Kidney epithelial cell (primary cell): ENCODE measurements at places on chromosomes 16 and 17.

DNA sequence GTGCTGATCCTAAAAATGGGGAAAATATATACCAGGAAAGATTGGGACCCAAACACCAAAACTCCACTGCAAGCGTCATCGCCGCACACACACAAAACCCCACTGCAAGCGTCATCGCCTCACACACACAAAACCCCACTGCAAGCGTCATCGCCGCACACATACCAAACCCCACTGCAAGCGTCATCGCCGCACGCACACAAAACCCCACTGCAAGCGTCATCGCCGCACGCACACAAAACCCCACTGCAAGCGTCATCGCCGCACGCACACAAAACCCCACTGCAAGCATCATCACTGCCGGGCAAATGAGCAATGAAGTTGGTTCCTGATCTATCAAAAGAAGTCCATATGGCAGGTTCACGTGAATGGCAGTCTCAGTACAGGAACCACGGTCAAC, 144.4 kb downstream of the SLC39A11 start:
- no peak for DNase-seq

GRCh38 chr17:14986127-14986526, 279.0 kb downstream of the PMP22 start:
- DNase-seq = no peak

DNA sequence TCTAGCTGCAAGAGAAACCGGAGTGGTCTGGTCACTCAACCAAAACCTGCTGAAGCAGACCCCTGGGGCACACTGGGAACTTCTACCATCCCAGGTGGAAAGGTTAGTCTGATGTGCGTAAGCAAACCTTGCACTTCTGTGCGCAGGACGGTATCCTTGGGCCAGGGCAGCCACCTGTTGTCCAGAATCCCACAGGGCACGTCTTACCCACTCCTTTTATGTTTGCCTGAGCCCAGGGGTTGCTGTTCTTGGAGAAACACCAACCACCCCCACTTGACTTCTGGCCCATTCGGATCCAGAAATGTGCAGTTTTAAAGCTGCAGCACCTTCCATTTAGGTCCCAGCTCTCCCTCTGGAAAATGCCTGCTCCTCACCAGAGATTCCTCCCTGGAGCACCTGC, 18.7 kb downstream of the TBC1D24 start:
- DNase-seq = no peak

DNA sequence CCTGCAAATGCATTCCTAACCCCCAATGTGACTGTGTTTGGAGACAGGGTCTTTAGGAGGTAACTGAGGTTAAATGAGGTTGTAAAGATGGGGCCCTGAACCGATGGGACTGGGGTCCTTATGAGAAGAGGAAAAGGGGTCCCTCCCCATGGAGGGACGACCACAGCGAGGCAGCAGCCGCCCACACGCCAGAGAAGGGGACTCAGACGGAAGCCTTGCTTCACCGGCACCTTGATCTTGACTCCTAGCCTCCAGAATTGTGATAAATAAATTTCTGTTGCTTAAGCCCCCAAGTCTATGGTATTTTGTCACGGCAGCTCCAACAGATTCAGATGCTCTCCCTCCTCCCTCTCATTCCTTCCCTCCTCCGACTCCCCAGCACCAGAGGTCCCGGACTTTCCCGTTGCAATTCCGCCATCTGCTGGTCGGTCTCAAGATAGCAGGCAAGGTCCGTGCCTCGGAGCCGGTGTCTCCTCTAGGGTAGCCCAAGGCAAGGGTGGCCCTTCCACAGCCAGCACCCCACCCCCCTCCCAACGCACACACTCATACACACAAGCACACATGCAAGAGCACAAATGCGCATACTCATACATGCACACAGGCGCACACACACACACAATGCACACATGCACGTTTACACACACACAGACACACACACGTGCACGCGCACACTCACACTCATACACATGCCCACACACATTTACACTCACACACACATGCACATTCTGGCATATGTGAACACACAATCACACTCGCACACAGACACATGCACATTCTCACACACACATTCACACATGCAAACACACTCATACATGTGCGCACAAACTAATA, 23.1 kb upstream of the C16orf78 start:
- no peak for DNase-seq

- DNase-seq = peak; percentile 74
These were observed 14.2 kb downstream of the RAB40B start for GRCh38 chr17:82684228-82684841.

DNA sequence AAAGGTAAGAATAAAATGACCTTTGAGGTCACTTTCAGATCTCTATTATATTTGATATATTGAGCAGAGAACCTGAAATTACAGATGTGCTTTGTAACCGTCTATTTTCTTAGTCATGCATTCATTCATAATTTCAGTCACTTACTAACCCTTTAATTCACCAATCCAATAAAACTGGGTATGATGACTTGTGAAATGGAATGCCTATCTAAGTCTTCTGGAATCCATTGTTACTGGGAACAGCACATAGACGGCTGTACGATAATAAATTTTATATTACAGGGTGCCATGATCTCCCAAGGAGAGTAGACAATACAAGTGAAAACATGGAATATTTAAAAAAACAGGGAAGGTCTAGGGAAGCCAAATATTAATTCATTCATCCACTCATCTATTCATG, 22.9 kb downstream of the CDH11 start:
- DNase-seq = no peak

DNA sequence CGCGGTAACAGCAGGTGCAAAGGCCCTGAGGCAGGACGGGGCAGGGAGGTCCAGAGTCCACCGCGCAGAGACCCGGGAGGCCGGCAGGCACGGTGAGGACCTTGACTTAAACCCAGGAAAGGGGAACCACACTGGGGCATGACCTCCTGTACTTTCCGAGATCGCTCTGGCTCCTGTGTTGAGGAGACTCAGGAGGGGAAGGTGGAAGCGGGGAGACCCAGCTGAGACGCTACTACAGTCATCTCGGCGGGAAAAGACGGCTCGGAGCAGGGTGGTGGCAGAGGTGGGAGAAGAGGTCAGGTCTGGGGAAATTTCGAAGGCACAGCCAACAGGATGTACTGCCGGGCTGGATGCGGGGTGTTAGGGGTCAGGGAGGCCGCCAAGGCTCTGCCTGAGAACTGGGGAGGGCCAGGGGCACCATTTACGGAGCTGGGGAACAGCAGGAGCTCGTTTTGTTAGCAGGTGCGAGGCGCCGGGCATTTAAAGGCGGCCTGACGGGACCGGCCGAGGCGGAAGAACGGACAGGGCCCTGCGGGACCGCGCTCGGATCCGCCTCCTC, 22.3 kb downstream of the NPTX1 start:
- DNase-seq = no peak

GRCh38 chr16:75535211-75535843, 581 bp downstream of the CHST5 start:
- no peak for DNase-seq

DNA sequence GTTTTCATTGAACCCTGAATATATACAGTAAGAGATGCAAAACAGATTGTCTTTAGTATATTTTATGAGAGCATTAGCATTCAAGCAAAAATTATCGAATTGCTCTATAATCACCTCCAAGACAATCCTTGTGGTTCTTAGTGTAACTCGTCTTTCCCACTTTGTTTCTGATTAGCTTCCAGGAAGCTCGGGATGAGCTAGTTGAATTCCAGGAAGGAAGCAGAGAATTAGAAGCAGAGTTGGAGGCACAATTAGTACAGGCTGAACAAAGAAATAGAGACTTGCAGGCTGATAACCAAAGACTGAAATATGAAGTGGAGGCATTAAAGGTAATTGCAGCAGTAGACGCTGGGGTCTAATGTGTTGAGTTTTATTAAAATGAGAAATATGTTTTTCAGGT, 9.9 kb downstream of the NDEL1 start:
- no peak for DNase-seq

- DNase-seq = peak; percentile 97
These were observed 31.9 kb downstream of the NMT1 start for GRCh38 chr17:45092911-45093430.

GRCh38 chr17:78497115-78497540, 80.1 kb downstream of the DNAH17 start:
- DNase-seq = peak; percentile 35

DNA sequence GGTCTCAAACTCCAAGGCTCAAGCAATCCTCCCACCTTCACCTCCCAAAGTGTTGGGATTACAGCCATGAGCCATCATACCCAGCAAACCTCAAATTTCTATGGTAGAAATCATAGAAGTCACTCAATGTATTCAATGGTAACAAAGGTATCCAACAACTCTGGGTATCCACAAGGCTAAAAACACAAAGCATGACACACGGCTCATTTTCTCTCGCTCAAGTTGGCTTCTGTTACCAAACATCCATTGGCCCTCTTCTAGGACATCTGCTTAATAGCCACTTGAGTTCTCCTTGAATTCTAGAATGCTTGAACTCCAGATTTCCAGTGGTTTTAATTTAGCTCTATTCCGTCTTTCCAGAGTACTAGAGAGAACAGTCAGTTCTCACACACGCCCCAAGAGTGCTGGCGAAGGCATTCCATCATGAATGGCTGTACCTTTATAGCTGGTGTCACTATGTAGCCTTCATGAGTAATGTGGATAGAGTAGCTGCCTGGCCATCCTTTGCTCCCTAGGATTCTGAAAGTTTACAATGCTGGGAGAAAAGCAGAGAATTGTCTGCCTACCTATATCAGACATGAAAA, 42.6 kb downstream of the SPAG9 start:
- no peak for DNase-seq

DNA sequence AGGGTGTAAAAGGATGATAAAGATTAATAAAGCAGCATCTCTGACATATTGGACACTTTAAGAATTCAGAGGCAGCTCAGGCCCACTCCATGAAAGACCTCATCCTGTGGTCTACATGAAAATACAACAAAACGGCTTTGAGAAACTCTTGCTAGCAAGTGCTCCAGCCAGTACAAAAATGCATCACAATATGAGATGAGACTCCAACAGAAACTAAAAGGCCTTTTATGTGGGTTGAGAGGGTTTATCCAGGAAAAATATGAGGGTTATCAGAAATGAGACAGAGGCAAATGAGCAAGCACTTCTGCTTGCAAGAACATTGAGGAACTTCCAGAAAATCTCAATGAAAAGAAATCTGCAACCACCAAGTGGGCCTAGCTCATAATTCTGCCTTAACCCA, 65.7 kb downstream of the LITAF start:
- DNase-seq = no peak

- DNase-seq = no peak
These were observed 4.7 kb downstream of the IGSF6 start for GRCh38 chr16:21647562-21648164.

DNA sequence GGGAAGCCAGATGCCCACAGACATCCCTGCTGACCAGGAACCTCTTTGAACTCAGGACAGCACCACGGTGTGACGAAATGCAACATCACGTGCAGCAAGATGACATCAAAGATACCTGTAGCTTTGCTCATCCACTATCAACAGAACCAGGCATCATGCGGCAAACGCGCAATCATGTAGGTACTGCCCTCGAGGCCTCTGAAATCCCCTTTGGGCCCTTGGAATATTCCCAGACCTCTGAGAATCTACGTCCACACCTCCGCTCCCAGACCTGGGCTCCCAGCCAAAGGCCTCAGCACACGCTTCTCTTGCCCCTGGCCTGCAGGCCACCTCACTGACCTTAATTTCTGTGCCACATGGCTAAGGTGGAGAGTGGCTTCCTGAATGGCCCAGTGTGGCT, 7.3 kb downstream of the CX3CL1 start:
- no peak for DNase-seq

GRCh38 chr16:89359264-89360147, 130.9 kb downstream of the ANKRD11 start:
- no peak for DNase-seq

DNA sequence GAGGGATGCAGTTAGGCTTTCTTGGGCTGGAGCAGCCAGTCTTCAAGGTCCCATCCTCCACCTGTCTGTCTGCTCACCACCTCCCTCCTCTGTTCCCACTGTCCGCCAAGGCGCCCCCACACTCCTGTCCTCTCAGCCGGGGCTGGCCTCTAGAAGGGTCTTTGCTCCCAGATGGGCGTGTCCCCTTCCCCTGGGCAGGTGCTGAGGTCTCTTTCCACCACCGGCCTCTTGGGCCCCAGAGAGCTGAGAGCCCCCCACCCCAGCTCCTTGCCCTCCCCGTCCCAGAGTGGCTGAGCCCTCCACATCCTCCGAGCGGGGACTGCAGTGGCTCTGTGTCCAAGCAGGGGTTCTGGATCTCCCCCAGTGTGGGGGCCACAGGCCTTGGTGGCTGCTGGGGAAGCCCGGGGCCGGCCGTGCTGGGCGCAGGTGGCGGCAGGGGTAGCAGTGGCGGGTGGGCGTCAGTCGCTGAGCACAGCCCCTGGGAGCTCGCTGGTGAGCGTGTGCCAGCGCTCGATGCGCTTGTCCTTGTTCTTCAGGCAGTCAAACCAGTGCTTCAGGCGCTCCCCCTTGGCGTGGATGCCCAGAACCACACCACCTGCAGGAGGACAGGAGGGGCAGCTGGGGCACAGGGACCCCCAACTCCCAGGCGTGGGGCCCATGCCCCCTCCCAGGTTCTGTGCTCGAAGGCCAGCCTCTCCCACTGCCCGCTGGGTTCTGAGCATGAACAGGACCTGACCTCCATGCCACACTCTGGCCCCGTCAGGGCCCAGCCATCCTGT, 9.8 kb downstream of the SCGB1C2 start:
- DNase-seq = no peak

DNA sequence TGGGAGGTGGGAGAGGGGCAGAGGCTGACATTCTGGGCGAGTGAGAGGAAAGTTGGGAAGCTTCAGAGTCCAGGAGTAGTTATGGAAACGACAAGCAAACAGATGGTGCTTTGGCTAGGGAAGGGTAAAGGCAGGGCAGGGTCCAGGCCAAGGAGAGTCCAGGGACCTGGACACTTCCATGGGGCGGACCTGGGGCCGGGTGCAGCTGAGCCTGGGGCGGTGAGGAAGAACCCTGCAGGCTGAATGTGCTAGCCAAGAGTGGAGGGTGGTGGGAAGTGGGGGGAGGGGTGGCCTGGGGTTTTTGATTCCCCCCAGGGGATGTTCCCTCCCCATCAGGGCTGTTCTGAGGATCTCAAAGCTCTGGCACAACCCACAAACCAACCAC, 2.6 kb downstream of the PPP1R9B start:
- no peak for DNase-seq

DNA sequence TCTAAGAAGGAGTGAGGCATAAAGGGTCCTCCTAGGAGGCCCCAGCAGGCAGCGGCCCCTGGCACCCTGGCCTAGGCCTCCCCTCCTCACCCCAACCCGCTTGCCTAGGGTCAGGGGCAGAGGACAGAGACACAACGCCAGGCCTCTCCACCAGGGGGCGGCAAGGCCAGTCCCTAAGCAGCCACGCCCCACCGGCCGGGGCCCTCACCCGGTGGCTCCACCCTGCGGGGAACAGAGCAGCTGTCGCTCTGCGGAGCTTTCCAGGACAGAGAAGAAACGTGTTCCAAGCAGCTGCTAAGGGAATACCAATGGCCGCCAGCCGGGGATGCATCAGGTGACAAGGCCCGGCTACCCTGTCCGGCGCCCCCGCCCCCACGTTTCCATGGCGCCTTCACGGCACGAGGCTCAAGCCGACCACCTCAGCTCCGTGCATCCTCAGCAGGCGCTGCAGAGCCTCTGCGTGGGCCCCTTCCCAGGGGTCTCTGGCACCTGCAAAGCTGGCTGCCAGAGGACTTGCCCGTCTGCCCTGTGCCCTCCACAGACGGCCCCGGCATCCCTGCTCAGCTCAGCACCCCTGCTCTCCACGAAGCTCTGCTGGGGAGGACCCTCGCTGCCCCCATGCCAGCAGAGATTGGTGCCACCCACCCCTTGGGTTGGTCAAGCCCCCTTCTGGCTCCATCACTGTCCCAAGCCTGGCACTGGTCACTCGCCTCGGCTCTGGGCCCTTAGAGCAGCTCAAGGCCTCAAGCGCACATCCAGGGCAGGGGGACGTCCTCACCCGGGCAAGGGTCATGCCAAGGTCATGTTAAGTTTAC, 5.6 kb downstream of the ZNF598 start:
- peak; percentile 57 for DNase-seq

- DNase-seq = no peak
These were observed 1.3 kb downstream of the CCDC102A start for GRCh38 chr16:57534881-57535658.
